ENCODE measurements at places on chromosomes 3 and 15. TPM values are rescaled to one million over a fixed set of nuclear protein-coding genes. Genes with fewer than 3 reads are reported as not detected.

Gene C3orf80
- 0.39 TPM for polyA plus RNA-seq

Gene CSTA
- polyA plus RNA-seq: 1.1 TPM

DNA sequence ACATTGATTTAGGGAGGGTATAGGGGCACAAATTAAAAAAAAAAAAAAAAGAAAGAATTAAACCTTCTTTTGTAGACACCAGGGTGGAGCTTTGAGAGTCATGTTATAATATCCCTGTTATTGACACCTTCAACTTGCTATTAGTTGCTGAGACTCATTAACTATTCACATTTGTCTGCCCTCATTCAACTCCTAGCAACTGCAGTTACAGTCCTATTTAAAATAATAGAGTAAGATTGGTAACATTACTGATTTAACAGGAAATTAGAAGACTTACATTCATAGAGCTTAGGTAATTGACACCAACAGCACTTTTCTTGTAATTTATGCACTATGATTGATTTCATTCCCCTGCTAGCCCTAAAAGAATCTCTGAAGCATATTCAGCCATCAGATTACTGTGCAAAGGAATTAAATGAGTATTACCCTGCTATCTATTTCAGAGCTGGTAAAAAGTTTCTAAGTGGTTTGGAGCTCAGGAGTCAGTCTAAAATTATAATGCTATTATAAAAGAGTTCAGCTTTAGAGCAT lies 148.8 kb upstream of the TBL1XR1 start:
- no peak for DNase-seq

DNA sequence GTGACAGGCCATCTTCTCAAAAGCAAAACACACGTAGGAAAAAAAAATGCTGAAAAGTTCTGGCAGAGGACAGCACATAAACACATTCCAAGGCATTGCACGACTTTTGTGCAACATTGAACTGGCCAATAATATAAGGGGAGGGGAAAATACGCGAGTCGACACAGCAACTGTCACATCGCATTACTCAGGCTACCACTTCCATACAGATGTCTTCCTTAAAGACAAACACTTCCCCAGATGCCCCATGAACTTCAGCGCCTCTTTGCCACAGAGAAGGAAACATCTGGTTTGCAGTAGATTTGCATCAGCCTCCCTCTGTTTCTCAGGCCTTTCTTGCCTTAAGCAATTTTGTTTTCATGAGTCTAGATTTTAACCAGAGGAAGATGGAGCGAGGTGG lies 144.4 kb upstream of the IGF1R start:
- no peak for DNase-seq
